GM03348 (cell line): ENCODE measurements at places on chromosomes 12 and 14.
A peak's percentile ranks its signal among the peaks of the same experiment; 100 is the strongest.

GRCh38 chr14:52318062-52318461 lies 4.0 kb downstream of the PTGER2 start:
- no peak for DNase-seq

- peak; percentile 96 for DNase-seq
Measured at GRCh38 chr12:51371295-51371953, 19.8 kb downstream of the GALNT6 start.

GRCh38 chr14:32932302-32932913 lies 6.3 kb upstream of the NPAS3 start:
- DNase-seq, result no peak

DNA sequence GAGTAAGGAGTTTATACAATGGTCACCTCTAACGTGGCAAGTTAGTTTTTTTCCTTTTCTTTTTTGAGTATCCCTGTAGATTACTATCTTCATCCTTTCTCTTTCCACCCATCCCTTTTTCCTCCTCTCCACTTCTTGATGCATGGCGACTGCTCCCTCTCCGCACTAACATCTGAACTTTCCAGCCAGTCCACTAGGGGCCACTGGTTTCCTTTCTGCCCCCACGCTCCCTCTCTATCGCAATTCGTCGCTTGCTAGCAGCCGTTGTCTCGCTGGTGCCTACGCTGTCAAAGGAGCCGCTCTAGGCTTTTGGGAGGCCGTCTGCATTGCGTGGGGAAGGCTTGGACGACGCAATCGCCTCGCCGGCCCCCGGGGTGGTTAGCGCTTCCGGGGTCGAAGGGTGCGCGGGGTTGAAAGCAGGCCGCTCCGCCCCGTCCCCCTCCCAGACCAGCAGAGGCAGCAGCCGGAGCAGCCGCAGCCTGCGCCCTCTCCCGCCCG lies at the start of gene PCBP2:
Gene PCBP2, plus strand, starts transcription at position 442 of the 498 bp plus-strand sequence. CDS start 2,699 bp downstream, outside the sequence.
- peak; percentile 98 for DNase-seq

DNA sequence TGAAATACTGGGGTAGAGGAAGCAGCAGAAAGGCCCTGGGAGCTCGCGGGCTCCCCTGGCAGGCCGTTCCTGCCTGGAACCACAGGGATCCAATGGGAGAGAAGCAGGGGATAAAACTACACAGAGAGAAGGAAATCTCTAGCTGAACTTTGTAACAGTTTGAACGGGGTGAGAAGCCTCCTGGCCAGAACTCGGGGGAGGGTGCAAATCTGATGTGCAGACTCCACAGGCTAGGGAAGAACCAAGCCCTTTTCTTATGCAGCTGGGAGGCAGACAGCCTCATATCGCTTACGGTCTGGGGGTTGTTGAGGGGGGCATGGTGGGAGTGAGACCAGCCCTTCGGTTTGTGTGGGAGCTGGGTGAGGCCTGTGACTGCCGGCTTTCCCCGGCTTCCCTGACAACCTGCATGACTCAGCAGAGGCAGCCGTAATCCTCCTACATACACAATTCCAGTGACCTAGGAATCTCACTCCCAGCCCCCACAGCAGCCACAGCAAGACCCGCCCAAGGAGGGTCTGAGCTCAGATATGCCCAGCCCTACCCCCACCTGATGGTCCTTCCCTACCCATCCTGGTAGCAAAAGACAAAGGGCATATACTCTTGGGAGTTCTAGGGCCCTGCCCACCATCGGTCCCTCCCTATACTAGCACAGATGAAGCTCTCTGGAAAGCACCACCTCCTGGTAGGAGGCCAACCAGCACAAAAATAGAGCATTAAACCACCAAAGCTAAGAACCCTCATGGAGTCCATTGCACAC lies 143.0 kb downstream of the TMTC1 start:
- no peak for DNase-seq
